ENCODE measurements at places on chromosomes 12 and 14. TPM values are rescaled to one million over a fixed set of nuclear protein-coding genes. Genes with fewer than 3 reads are reported as not detected.
A peak's percentile ranks its signal among the peaks of the same experiment; 100 is the strongest.

DNA sequence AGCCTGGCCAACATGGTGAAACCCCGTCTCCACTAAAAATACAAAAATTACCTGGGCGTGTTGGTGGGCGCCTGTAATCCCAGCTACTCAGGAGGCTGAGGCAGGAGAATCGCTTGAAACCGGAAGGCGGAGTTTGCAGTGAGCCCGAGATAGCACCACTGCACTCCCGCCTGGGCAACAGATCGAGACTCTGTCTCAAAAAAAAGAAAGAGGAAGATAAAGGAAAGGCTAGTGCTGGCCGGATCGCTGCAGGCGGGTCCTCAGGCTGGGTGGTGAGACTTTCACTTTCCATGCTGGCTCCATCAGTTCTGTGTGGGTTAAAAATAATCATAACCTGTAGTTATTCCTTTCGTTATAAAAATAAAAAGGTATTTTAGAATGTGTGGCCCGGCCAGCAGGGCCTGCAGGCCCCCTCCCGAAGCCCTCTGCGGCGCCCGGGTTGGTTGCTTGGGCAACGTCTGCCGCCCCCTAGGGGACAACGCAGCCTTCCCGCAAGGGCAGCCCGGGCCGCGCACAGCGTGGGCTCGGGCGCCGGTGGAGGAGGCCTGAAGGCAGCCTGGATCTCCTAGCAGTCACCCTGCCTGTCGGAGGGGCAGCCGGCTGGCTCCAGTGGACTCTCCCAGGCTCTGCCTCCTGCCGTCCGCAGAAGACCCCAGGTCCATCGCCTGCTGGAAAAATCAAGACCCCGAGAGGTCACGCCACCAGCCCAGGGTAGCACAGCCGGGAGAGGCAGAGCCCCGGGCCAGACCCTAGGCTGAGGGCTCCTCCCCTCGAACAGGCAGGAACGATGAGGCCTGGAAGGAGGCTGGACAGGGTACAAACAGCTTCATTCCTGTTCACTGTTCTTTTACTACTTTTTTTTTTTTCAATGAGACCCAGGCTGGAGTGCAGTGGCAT lies 5.0 kb upstream of the SLC25A47 start:
- DNase-seq, result peak; percentile 77

GRCh38 chr14:87691042-87691881 lies 301.7 kb downstream of the GALC start:
- DNase-seq, result no peak

DNA sequence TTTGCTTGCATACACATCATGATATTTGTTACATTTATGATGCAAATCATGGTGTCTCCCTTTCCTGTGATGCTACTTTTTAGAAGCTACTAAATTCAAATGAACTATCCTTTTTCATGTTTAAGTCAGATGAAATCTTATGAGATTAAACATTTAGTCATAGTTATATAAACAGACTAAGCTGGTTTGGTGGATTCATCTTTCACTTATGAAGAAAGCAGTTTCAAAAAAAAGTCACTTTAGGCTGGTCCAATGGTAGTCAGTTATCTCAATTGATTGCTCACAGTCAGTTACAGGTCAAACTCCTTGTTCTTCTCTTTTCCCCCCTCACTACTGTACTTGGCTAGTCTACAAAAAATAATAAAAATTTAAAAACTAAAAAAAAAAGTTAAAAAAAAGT lies 19.7 kb downstream of the SYCP3 start:
- DNase-seq, result no peak

DNA sequence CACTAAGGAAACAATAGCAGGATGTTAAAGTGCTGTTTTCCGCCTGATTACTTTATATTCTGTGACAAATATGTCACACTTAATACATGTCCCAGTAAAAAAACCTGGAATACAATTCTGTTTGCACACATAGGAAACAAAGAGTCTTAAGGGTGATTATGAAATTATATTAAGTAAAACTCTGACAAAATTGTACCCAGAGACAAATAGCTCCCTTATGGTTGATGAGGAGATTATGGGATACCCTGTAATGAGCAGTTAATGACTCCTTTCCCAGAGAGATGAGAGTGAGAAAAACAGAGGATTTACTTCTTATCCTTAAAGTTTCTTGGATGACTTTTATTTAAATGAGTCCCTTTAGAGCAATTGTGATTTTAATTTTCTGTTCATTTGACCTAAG lies 370.6 kb downstream of the PDZRN4 start:
- no peak for DNase-seq

DNA sequence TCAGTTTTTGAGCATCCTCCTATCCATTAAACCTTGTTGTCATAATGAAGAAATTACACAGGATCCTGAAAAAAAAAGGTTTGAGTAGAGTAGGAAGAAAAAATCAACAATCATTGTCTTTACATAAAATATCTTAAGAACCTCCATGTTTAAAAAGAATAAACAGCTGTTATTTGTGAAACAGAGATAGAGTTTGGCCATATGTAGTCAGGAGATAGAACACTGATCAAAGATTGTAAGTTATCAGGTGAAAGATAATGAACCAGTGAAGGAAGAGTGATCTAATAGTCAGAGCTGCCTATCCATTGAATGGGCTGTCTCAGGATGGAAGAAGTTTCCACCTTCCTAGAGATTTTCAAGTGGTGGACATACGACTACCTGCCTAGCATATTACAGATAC lies 397.1 kb downstream of the SOX5 start:
- DNase-seq, result no peak

The ST8SIA1 gene
- total RNA-seq, result 17.5 TPM

The ZCCHC8 gene
- 31.8 TPM for total RNA-seq

GRCh38 chr12:84507956-84508850 lies 404.4 kb downstream of the SLC6A15 start:
- no peak for DNase-seq

DNA sequence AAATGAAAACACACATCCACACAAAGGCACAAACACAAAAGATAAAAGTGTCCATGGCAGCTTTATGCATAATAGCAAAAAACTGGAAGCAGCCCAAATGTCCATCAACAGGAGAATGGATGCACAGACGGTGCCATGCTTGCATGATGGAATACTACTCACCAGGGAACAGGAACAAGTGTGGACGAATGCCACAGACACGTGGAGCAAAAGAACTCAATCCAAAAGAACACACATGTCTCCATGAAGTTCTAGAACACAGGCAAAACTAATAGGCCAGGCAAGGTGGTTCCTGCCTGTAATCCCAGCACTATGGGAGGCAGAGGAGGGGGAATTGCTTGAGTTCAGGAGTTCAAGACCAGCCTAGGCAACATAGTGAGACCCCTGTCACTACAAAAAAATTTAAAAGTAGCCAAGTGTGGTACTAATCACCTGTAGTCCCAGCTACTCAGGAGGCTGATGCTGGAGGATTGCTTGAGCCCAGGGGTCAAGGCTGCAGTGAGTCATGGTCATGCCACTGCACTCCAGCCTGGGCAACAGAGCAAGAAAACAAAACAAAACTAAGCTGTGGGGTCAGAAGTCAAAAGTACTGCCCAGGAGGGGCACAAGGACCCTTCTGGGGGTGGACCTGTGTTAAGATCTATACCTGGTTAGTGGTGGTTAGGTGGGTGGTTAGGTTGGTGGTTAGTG lies 7.3 kb upstream of the TMEM119 start:
- no peak for DNase-seq

DNA sequence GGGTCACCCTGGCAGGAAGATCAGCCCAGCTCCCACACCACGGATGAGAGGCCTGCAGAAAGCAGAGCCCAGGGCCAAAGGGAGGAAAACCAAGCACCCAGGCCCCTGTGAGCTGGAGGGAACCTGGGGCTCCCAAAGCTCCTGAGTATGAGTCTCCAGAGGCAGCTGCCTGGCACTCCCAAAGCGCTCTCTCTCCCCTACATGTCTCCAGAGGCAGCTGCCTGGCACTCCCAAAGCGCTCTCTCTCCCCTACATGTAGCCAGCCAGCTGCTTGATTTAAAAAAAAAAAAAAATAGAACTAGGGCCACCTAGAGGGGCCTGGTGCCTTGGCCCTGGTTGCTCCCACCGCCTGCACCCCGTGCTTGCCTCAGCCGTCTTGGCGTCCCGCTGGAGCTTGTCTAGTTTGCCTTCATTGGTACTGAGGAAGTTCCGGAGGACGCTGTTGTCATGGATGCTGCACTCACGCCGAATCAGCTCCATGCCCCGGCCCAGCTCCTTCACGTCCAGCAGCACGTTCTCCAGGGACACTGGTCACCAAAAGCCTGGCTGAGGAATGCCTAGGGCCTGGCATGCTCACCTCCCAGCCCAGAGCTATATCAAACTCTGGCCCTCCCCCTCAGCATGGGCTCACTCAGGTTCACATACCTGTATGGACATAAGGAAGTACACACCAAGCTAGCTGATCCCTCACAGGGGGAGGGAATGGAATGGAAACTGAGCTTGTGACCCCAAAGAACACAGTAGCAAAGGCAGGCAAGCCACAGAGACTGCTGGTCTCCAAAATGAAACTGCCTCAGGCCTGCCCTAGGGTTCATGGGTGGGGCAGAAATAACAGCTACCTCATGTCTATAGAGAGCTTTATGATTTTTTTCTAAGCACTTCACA lies 24.7 kb downstream of the PRPF40B start:
- DNase-seq, result no peak

DNA sequence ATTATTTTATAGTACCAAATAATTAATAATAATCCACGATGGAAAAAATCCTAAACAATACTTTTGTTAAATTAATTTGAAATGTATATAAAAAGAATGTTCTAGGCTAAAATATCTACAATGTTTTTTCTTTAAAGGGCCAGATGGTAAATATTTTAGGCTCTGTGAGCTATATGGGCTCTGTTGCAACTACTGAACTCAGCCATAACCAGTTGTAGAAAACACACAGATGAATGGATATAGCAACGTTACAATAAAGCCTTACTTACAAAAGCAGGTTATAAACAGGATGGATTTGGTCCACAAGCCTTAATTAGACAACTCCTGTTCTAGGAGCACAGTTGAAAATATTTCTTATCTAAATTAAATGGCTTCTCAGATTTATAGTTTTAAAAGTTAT lies 245.2 kb downstream of the KCNC2 start:
- DNase-seq, result no peak

The CKB gene
- 260 TPM for total RNA-seq

- no peak for DNase-seq
These were observed 269.7 kb downstream of the RAD51B start for GRCh38 chr14:68089146-68089731.
